ENCODE measurements at places on chromosomes 4 and X.

- no peak for DNase-seq
Observed at GRCh38 chrX:119389214-119389613, 9.9 kb upstream of the SLC25A43 start.

GRCh38 chr4:59539401-59539800 is 1660.7 kb upstream of the ADGRL3 start:
- no peak for DNase-seq

DNA sequence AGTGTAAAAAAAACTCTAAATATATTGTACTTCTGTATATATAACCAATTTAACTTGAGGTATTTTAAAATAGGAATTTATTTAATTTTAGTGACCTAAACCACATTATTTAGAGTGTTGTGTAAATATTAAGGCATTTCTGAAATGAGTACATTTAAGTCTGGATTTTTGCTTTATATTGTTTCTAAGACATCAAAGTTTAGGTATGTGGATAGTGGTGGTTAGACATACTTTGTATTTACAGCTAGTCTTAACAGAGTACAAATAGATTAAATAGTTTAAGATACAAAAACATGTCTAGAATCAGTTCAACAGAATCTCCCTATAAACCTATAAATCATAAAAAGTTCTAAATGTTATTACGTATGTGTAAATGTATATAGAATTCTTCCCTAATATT is 588.5 kb downstream of the TRIML1 start:
- DNase-seq = no peak

- DNase-seq = peak; percentile 3
Observed at GRCh38 chr4:110636680-110637407, 14.0 kb upstream of the PITX2 start.

GRCh38 chr4:24840826-24841543 is 45.6 kb downstream of the SOD3 start:
- DNase-seq = no peak

DNA sequence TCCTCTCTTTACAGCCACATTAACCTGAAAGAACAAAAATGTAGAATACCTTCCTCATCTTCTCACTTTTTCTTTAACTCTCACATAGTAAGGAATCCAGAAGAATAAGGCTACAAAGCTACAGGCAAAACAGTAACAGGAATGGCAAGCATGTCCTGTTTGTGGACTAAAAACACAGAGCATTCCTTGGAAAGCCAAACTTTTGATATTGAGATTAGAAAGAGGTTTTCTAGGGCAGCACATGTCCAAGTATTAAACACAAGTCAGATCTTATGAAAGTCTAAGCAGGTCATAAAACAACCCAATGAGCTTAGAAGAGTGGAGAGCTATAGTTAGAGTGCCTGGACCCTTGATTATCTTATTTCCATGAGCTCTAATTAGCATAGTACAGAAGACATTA is 58.2 kb upstream of the FAM9C start:
- no peak for DNase-seq

- DNase-seq = no peak
Observed at GRCh38 chr4:74104145-74104544, 5.2 kb upstream of the CXCL2 start.

- no peak for DNase-seq
Observed at GRCh38 chr4:141933978-141934377, 297.6 kb downstream of the IL15 start.

- DNase-seq = peak; percentile 5
Observed at GRCh38 chrX:37958525-37959211, 47.7 kb upstream of the SYTL5 start.

DNA sequence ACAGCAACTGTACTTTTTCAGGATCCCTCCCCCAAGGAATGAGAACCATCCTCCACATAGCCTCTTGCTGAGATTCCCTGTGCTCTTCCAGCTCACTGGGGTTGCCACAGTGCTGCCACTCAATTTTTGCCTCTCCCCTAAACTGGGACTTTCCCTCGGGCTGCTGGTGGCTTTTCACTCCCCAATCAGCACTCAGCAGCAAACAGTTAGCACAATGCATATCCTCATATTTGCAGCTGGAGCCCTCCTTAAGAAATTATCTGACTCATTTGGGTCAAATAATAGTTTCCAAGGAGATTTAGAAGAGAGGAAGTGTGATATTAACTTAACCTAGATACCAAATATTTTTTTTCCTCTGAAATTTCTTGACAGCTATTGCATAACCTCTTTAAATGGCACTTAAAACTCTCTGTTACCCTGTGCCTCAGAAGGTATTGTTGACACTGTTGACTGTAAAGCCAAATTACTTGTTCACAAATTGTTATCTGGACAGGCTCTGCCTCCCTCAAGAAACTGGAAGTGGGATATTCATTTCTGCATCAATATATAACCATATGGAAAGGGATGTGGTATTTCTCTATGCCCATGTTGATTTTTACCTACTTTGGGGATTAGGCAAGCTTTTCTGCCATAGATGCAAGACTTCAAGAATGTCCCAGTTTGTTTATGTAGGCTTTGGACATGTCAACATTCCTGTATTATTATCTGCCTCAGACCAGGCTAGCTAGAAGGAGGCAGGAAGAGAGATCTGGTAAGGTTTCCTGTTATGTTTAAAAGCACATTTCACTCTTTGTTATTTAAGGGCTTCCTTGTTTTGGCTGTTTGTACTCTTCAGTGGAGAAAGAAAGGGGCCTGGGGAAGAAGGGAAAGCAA is 58.0 kb downstream of the SEPTIN11 start:
- no peak for DNase-seq
